IPS DF 6.9 (cell line): ENCODE measurements at places on chromosomes 1 and 21.

DNA sequence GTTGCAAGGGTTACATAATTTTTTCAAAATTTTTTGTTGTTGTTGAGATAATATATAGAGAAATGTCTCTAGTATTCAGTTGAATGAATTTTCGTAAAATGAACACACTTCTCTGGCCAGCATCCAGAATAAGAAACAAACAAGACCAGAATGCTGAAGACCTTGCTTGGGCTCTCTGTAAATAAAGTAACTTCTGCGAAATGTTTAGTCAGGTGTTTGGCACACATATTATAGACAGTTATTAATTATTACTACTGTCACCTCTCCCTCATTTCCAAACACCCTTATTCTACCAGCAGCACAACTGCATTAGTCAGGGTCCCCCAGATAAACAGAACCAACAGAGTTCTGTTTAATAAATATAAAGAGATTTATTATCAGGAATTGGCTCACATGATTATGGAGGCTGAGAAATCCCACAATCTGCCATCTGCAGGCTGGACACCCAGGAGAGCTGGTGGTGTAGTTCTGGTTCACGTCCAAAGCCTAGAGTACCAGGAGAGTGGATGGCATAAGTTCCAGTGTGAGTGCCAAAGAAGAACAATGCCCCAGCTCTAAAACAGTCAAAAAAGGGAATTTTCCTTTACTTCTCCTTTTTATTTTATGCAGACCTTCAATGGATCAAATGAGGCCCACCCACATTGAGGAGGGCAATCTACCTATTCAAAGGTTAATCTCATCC lies 44.1 kb upstream of the KCND3 start:
- no peak for DNase-seq

- DNase-seq = no peak
Measured at GRCh38 chr1:26044971-26045721, 772 bp downstream of the SLC30A2 start.

GRCh38 chr1:51247022-51247421 lies 10.9 kb downstream of the RNF11 start:
- no peak for DNase-seq

- DNase-seq = no peak
Measured at GRCh38 chr1:21775985-21776562, 6.9 kb downstream of the USP48 start.

DNA sequence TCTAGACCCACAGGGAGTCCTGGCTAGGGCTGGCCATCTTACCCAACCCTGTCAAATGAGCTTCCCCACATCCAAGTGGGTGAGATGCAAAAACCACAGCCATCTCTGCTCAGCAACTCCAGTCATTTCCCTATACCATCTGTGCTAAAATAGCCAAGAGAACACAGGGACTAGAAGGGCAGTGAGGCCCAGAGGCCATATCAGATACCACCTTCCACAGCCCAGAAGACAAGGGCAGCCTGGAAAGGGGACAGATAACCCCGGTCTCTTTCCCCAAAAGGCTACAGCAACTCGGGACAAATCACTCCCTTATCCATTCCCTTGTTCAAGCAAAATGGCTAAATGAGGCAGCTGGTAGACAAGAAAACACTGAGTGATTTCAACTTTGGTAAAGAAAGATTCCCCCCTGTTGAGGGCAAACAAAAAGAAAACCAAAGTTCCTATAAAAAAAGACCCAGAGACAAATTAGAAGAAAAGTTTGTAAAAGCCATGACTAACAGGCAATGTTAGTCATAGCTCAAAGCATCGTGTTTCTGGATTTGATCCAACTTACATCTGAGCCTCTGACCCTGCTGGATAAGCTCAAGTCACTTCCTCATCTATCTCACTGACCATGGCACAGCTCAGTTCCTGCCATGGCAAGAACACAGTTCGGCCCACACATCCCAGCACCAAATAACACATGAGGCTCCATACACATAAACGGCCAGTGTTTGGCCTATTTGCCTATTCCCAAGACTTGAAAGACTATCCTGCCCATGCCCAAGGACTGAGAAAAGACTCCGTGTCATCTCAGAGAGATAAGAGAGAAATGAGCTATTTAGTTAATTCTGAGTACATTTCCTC lies 3.1 kb downstream of the LAMB3 start:
- no peak for DNase-seq

GRCh38 chr1:100050139-100050538 lies 80.3 kb downstream of the SLC35A3 start:
- DNase-seq = no peak

DNA sequence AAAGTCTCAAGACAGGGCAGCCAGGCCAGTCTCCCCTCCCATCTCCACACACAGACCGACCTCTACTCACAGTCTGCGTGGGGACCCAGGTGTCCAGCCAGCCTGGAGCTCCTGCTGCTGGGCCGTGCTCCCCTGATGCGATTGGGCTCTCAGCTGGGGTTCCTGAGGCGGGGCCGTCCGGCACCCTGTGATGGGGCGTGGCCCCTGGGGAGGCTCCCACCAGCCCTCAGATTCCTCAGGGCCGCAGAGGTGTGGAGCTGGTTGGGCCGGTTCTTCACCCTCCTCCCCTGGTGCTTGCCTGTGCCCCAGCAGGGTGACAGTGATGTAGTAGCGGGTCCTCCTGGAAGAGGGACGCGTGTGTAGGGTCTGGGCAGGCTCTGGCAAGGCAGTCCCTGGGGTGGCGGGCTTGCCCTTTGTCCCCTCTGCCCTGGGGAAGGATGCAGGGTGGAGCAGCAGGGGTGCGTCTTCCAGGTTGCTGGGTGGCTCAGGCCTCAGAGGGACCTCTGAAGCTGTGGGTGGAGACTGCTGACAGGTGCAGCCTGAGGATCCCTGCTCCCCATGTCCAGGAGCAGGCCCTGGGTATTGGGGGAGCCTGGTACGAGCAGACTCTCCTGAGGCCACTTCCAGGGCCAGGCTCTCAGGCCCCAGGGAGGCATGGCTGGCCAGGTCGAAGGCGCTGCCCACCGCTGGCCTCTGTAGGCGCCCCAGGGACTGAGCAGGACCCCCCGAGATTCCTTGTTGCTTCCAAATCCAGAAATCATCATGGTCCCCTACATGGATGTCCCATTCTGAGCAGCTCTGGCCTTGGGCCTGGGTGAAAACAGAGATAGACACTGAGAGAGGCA lies at the start of gene CRYBG2:
TSS of gene CRYBG2 (minus strand) at position 155 of the 845 bp plus-strand sequence. CDS start 7,473 bp downstream, outside the sequence.
- no peak for DNase-seq

DNA sequence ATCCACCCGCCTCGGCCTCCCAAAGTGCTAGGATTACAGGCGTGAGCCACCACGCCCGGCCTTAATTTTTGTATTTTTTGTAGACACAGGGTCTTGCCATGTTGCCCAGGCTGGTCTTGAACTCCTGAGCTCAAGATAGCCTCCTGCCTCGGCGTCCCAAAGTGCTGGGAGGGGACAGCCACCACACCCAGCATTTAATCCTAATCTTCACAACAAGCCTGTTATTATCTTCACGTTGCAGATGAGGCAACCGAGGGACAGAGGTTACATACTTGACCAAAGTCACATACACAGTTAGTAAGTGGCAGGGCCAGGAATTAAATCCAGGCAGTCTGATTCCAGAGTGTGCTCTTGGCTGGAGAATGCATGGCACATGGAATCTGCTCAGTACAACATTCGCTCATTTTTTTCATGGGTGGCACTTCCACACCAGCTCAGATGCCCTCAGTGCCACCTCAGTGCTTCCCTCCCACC lies 4.8 kb upstream of the GPR37L1 start:
- DNase-seq = no peak

DNA sequence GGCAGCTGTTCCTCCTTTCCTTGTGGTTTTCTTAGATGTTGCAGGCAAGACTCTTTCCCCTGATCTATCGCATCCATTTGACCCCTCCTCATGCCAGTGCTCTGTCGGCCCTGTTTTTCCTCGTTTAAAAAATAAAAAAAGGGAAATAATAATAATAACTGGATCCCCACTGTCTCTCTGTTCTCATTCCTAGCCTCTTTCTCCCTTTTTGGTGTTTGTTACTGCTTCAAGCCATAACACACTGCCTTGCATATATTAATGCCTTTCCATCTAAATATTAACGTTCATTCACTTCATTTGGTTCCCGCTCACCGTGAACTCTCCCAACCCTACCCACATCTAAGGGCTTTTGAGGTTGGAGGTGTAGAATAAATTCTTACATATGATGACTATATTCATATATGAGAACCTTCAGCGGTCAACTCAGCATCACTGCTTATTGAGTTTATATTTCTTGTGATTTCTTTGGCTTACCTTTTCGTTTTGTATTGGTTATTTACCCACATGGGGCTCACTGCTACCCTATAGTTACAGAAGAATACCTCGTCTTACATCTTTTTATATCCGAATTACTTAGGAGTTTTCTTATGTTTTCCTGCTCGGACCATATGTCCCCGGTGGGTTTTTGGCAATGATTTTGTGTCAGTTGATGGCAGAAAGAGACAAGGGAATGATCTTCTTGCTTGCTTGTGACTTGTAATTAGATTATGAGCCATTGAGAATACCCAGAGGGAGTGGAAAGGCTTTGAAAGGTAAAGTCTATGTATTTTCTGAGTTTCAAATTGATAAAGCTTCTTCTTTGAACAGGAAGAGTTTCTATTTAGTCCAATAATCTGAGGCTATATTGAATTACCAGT lies 805 bp downstream of the ATG4C start:
- DNase-seq = no peak

DNA sequence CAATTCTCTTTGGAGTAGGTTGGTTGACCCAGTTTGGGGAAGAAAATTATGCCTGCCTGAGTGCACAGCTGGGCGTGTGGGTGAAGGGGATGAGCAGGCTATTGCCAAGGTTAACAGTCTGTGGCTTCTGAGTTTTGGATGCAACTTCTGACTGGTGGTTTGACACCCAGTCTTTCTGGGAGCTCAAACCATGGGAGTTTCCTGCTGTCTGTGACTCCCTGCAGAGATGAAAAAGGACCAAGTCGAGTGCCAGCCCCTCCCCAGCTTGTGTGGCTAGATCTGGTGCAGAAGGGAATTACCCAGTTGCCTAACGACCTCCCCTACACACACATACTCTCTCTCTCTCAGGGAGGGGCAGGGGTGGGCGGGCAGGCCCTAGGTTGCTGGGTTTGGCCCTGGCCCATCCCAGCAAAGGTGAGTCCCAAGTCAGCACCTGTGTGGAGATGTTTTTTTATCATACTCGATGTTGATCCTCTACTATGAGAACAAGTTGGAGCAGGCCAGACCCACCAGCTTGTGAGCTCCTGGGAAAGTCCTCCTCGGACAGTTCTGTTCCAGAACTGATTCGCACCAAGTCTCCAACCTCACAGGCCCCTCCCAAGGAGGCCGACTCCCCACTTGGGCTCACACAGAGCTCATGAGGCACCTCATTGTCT lies 28.2 kb downstream of the PKP1 start:
- DNase-seq = no peak

GRCh38 chr1:233624289-233624688 lies 10.4 kb downstream of the KCNK1 start:
- DNase-seq = no peak

- DNase-seq = no peak
Measured at GRCh38 chr1:60052601-60053000, 21.0 kb downstream of the C1orf87 start.

GRCh38 chr1:157139052-157139715 lies 989 bp upstream of the ETV3 start:
- no peak for DNase-seq

DNA sequence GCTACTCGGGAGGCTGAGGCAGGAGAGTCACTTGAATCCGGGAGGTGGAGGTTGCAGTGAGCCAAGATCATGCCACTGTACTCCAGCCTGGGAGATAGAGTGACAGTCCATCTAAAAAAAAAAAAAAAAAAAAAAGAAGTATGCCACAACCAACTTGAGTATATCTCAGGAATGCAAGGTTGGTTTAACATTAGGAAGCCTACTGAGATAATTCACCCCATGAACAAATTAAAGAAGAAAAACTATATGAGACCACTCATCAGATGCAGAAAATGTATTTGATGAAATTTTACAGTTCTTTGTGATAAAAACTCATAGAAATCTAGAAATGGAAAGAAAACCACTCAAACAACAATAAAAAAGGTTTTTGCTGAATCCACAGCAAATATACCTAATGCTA lies 373.8 kb downstream of the LMO4 start:
- no peak for DNase-seq

- no peak for DNase-seq
Measured at GRCh38 chr1:11272832-11273594, at the start of gene UBIAD1. Gene UBIAD1 (plus strand): TSS chr1:11273198. CDS start chr1:11273532, 334 bp downstream.

- no peak for DNase-seq
Measured at GRCh38 chr21:42148097-42148496, 70.8 kb upstream of the ABCG1 start.

DNA sequence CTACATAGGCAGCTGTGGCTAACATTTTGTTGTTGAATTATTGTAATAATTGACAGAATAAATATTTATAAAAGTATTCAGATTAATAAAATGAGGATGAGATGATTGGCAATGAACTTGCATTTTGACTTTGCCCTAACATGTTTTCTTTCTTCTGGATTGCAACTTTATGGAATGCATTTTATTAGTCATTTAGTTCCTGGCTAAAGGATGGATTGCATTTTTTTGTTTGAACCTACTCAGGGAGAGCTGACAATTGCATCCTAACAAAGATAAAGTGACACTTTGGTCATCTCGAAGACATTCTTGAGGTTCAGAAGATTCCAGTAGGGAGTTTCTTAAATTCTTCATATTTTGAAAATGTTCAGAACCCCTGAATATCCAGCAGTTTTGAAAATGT lies 37.5 kb downstream of the PGM1 start:
- no peak for DNase-seq

- no peak for DNase-seq
Measured at GRCh38 chr1:117512728-117513321, 93.0 kb upstream of the TENT5C start.

DNA sequence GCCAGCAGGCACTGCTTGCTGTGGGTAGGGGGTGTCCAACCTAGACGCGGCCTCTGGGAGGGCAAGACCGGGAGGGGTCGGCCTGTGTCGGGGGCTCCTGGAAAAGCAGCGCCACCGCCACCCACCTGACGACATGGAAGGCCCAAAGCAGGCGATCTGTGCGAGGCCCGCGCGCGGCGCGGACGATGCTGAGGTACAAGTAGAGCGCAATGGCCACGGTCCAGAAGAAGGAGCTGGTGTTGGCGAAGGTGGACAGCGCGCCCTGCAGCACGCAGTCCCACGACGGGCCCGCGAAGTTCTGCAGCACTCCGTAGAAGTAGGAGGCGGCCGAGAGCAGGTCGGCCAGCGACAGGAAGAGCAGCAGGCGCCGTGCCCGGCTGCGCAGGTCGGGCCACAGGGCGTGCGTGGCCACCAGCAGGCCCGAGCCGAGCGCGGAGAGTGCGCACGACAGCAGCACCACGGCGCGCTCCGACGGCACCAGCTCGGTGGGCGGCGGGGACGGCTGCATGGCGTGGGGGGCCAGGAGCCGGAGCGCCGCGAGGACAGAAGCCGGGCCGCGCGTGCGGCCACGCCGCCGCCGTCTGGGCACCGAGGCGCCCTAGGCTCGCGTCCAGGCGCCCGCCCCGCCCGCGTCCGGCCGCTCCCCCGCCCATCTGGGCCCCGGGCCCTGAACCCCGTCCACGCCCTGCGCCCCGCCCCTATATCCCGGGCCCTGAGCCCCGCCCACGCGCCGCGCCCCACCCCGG lies at the start of gene GPR157:
TSS of gene GPR157 (minus strand) at position 583 of the 746 bp plus-strand sequence. CDS start at position 508, 75 bp downstream.
- DNase-seq = no peak
